Stimulated activated CD4-positive, alpha-beta T cell treated with anti-CD3 and anti-CD28 coated beads, Interleukin-15, amount 100 ng/mL, for 1 hour (primary cell): ENCODE measurements at places on chromosomes 7 and 10.

GRCh38 chr7:155959894-155960293, 147.6 kb upstream of the SHH start:
- no peak for DNase-seq

DNA sequence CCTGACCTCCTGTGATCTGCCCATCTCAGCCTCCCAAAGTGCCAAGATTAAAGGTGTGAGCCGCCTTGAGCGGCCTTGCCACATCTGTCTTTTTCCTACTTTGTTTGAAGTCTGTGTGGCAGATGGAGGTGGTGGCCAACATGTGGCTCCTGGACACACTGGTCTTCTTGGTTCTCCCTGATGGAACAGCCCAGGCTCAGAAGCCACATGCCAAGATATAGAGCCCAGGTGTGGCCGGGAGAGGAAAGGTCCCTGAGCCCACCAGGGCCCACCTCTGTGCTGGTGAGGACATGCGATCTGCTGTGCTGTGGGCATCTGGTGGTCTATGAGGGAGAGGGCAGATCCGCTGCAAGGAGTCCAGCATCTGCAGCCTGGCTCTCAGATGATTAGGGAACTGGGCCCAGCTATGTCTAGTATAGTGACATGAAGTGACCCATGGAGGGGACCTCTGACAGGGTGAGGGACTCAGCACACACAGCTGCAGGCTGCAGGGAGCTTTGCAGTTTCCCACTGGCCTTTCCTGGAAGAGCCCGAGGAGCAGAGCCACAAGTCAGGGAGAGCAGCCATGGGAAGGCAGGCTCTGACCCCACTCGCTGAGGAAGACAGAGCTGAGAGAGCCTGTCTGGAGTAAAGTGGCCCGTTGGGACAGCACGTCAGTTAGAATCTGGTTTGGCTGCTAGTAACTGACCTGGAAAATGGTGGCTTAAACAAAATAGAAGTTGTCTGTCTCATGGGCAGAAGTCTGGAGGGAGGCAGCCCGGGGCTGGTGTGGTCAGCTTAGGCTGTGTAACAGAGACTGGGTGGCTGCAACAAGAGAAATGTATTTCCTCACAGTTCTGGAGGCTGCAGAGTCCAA, 25.9 kb downstream of the ADCY1 start:
- no peak for DNase-seq

GRCh38 chr7:88795553-88795952, at the start of gene TEX47:
TSS of gene TEX47 (minus strand) at chr7:88795737. CDS start at chr7:88794942, 795 bp downstream.
- no peak for DNase-seq

- DNase-seq = peak; percentile 46
Observed at GRCh38 chr7:116210345-116211005, at the start of gene TES. TSS of gene TES (plus strand) at chr7:116210539. CDS start at chr7:116210708, 169 bp downstream.

DNA sequence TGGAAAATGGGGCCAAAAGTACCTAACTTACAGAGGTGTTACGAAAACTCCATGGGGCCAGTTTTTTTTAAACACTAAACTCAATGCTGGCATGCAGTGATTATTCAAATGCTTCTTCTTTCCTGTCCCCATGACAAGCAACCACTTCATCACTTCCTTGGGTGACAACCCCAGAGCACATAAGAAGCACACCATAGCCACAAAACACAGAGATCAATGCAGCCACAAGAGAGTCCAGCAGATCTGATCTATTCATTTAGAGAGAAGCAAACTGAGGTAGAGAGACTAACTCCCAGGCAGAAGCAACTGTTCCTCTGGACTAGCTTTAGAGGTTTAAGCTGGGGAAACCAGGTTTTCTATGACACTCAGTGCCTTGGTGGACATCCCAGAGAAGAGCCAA, 180.0 kb downstream of the GRID1 start:
- no peak for DNase-seq

- peak; percentile 7 for DNase-seq
Observed at GRCh38 chr7:139231513-139232376, 708 bp downstream of the UBN2 start.

- no peak for DNase-seq
Observed at GRCh38 chr10:128710098-128710797, 584.0 kb upstream of the MKI67 start.

DNA sequence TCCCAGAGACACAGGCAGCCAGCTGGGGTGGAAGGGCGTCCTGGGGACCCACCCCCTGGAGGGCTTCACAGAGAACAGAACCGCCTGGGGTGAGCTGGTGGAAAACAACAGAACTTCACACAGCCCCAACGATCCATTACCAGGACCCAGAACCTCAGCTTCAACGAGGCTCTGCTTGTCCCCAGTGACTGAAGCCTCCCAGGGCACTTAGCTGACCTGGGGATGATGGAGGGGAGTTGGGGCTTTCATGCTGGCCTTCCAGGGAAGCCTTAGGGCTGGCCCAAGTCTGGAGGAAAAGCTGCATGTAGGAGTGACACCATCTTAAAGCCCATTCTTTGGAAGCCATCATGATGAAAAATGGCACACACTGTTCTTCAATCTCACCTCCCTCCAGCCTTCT, 300.2 kb downstream of the WDR37 start:
- no peak for DNase-seq

DNA sequence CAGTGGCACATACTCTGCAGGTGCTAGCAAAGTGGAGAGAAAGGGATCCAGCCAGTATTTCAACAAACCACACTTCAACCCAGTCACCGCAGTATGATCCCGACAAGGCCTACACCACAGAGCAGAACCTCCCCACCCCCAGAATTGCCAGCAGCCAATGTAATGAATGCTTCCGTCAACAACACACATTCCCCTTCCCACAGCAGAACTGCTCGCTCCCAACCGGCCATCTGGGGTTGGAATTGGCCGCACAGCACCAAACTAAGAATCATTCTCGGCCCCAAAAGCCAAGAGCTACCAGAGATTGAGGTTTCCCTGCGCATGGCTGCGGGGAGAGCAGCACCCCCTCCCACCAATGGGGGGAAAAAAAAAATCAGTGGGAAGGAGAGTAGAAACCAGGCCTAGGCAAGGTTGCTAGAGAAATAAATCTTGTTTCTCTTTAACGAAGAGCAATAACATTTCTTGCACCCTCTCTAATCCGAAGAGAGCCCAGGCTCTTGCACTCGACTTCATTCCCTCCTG, 1.1 kb downstream of the WASL start:
- no peak for DNase-seq

DNA sequence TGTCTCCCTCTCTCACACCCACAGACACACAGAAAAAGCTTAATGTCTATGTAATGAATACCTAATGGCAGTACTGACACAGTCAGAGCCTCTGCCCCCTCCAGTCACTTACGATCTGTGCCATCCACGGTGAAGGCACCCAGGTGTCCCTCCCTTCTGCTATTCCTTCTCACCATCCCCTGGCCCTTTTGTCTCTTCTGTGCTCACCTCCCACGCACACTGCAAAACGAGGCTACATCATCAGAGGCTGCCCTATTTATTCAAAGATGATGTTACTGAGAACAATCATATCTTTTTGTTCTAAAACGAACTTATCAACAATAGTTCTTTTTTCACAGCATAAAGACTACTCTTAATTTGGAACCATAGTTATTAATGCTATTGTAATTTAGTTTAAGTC, 246.9 kb upstream of the MKLN1 start:
- DNase-seq = no peak

DNA sequence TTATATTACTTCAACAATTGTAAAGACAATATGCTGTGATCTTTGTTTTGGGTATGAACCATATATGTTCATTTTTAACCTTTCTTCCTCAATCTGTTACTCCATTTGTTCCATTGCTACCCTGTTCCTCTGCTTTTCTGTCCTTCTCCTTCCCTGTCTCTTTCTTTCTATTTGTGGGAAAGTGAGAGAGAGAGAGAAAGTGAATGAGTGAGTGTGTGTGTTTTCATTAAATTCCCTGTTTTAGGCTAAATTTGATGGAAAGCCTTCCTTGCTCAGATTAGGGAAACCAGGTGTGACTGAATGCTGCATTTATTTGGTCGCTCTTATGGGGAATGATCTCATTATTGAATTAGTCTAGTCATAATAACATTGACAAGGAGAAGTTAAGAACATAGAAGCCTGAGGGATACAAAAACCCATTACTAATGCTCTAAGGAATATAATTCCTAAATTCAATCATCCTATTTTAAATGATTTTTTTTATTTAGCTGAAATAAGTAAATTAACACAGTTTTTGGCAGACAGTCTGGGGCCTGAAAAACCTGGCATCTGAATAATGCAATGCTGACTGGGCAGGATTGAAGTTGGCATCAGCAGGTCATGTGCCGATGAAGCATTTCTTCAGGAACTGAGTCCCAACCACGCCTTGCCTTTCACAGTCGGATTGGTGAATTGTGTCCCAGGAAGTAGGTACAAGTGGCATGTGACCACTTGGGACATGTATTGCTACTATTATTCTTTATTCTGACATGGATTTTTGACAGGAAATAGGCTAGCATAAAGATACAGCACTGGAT, 117.6 kb upstream of the LRGUK start:
- no peak for DNase-seq

DNA sequence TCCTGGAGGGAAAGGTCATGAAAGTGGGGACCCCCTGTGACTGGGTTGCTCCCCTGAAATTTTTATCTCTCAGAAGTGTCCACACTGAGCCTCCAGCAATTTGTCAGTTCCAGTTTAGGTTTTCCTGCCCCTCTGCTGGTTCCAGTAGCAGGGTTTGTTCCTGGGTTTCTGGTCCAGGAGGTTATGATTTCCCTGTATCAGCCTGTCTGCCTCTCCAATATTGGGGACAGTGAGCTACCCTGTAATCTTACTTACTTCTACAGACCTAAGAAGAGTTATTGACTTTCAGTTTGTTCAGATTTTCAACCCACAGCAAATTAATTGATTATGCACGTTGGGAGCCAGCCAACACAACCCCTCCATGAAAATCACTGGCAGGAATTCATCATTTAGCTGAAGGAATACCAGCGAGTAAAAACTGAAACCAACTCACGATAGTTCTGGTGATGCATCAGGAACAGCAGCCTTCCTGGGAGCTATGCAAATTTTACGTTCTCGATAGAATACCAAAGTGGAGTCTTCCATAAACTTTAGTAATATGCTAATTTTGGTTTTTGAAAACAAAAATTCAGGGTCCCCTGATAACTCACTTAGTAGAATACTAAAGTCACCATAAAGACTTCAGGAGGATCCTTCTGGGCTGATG, 31.3 kb upstream of the IL15RA start:
- DNase-seq = no peak

- no peak for DNase-seq
Observed at GRCh38 chr10:125037145-125037877, 95.4 kb downstream of the ZRANB1 start.

DNA sequence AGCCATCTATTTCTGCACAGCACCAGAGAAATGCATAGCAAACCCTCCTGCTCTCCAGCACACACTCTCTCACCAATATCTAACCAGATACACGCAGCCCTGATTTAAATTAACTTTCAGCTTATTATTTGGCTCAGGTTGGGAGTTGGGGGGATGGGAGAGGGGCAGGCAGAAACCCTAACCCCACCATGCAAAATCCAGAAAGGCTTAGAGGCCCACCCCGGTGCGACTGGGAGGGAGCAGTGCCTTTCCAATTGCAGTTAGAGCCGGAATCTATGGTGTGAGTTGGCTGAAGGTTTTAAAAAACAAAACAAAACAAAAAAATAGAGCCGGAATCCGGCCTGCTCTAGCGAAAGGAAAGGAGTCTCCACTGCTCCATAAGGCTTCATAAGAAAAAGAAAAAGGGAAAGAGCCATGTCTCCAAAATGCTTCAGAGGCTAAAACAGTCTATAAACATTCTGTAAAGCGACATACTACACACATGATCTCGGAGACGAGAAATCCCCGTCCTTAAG, 2.9 kb downstream of the IGF2BP3 start:
- no peak for DNase-seq

- no peak for DNase-seq
Observed at GRCh38 chr10:76962851-76963250, 674.8 kb downstream of the KCNMA1 start.

- no peak for DNase-seq
Observed at GRCh38 chr7:157001920-157002818, 8.3 kb downstream of the MNX1 start.

- DNase-seq = no peak
Observed at GRCh38 chr10:93570383-93570782, 3.9 kb downstream of the FFAR4 start.

DNA sequence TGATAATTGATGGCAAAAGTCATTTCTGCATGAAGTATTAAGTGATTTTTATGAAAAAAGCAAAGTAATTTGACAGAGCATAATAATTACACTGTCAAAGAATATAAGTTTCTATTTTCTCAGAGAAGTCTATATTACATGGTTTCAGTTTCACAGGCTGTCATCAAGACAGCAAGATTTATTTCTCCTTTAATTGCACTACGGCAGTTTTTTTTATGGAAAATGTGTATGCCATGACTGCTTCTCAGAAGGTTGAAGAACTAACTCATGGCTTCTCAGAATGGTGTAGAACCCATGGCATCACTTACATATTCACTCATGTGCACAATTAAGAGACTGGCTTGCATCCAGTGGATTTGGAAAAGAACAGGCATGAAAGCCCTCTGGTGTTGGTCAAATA, 870.3 kb upstream of the SORCS1 start:
- no peak for DNase-seq

- no peak for DNase-seq
Observed at GRCh38 chr7:101884671-101885596, 67.5 kb downstream of the CUX1 start.

- no peak for DNase-seq
Observed at GRCh38 chr7:70646536-70647248, 485.3 kb upstream of the GALNT17 start.

DNA sequence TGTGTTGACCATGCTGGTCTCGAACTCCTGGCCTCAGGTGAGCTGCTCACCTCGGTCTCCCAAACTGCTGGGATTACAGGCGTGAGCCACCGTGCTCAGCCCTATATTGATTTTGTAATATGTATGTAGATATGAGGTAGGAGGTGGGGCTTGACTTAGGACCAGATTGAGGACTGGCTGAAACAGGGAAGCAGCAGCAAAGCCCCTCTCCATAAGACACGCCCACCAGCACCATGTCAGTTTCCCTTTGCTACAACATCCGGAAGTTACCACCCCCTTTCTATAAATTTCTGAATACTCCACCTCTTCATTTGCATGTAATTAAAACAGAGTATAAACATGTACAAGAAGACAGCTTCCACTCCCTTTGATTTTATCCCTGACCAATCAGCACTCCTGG, 47.9 kb upstream of the MYL10 start:
- no peak for DNase-seq

- no peak for DNase-seq
Observed at GRCh38 chr7:38840736-38841460, 68.1 kb downstream of the VPS41 start.

DNA sequence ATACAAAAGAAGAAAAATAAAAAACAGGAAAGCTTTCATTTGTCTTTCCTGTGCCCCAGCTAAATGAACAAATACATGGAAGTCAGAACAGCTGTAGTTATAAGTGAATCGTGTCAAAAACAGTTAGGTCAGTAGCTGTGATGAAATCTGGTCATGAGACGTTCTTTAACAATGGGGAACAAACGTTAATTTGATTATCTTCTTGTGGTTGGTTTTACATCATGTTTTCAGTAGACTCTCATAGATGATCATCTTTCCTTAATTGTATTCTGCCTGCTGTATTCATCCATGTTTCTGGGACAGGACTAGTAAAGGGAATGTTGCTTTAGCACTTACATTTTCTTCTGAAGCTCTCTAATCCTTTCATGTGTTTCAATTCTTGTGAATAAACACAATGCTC, 97.0 kb downstream of the PCLO start:
- DNase-seq = no peak
